ENCODE measurements at places on chromosomes 1 and 21.
A peak's percentile ranks its signal among the peaks of the same experiment; 100 is the strongest.

DNA sequence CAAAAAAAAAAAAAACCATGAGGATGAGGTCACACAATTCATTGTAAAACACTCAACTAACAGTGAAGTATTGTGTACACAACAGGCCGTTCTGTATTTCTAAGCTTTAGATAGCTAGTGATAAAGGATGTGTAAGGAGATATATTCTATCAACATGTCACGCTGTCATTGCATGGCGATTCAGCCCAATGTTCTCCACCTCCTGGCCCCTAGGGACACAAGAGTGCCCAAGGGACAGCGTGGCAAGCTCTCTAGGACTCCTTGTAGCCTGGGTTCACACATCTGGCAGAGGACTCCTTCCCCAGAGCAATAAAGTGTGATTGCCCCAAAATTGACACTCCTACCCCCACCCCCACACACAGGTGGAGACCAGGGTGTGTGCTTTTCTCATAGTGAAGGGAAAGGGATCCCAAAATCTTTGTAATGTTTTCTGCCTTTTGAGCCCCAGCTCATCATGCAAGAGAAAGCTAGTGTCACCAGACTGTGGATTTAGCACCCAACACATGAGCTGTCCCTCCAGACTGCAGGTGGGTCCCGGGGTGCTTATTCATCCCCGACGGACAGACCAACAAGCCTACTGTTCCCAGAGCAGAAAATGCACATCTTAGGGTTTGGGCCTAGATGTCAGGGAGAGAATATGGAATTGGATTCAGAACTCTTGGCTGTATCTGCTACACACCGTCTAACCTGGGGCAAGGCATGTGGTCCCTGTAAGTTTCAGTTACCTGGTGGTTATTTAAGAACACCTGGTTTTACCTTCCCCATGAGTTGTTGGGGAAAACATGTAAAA lies 11.5 kb downstream of the TMPRSS3 start:
- DNase-seq = no peak

GRCh38 chr21:44521301-44521927 lies 18.6 kb downstream of the KRTAP10-1 start:
- no peak for DNase-seq

DNA sequence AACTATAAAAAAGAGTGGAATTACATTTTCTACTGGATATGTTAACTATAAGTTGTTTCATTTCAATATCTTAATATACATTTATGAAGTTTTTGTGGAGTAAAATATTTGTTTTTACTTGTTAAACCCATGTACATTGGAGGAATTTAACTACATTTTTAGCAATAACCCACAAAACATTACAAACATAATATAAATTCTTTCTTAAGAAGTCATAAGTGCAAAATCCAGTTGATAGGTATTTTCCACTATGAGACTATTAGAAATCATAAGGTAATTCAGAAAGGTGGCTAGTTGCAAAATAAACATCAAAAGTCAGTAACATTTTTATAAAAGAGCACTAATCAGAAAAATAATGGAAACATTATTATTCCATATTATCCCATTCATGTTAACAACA lies 73.9 kb upstream of the RRP15 start:
- no peak for DNase-seq

GRCh38 chr1:175754921-175755320 lies 11.5 kb upstream of the TNR start:
- no peak for DNase-seq

DNA sequence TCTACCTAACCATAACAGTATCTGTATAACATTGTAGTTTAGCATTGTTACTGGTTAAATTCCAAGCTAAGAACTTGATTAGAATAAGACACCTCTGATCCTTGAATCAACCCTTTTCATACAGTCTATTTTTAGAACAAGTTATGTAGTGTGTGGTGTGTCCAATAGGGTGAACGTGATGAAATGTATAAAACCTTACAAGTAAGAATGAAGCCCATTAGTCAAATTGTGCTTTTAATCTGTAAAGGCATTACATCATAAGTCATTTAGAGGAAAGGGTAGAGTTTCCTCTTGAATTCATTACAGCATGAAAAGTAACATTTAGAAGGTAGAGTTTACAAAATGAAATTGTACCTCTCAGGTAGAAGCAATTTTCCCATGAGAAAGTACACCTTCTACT lies 479.2 kb downstream of the LTN1 start:
- no peak for DNase-seq

- peak; percentile 53 for DNase-seq
These were observed 47.5 kb upstream of the CRNN start for GRCh38 chr1:152461544-152461943.

- DNase-seq = no peak
These were observed 1.7 kb downstream of the TRABD2B start for GRCh38 chr1:47995306-47996050.

DNA sequence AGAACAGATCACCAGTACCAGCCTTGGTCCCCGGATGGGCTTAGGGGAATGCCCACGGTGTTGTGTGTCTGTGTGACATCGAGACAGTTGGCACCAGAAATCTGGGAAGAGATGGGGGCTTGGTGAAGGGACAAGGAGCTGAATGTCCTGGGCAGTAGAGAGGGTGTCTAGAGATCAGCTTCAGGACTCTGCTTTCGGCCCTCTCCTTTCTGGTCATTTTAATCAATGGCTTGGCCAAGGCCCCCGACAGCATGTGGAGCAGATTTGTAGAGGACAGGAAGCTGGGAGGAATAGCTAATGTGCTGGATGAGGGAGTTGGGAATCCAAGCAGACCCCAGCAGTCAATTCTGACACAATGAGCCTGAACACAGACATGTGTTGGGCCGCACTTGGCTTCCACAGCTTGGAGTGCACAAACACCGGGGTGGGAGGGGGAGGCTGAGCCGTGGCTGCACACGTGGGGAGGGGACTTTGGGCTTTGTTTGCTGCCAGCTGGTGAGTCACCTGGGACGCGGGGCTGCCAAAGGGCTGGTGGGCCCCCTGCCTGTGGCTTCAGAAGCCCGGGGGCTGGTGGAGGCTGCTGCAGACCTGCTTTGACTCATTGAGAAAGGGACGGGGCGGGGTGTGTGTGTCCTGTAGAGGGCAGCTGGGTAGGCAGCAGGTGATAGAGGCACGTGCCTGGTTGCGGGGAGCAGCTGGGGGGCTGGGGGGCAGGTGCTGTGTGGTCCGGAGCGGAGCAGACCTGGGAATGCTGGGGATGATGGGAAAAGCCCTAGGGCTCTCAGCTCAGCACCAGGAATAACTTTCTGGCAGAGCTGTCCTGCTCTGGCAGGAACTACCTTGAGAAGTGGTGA lies 20.9 kb downstream of the SLC1A7 start:
- no peak for DNase-seq

DNA sequence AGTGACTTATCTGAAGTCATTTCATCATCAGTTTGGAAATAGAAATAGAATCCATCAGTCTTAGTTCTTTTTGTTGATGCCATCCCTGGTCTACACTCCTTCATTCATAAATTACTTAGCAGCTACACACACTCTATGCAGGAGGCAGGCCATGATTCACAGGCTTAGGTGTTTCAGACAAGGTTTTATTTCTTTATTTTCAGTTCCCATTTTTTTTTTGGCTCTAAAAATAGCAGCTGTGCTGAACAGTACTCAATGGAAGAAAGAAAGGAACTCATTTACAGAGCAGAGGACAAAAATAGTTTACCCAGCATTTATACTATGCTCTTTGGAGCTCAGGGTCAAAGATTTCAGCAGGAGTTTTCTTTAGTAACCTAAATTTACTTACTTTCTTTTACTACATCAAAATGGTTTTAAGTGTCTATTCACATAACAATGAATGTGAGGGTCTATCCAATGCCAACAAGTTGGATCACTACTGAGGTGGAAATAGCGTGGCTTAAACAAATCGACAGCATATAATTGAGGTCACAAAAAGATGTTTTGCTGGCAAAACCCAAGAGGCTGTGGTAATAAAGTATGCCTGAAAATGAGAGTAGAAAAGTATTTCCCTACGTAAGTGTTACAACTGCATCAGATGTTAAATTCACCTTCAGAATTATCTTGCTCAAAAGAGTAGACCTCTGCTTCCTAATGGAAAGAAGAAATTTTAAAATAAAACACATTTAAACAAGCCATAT lies 7.7 kb downstream of the KRTAP19-8 start:
- no peak for DNase-seq

DNA sequence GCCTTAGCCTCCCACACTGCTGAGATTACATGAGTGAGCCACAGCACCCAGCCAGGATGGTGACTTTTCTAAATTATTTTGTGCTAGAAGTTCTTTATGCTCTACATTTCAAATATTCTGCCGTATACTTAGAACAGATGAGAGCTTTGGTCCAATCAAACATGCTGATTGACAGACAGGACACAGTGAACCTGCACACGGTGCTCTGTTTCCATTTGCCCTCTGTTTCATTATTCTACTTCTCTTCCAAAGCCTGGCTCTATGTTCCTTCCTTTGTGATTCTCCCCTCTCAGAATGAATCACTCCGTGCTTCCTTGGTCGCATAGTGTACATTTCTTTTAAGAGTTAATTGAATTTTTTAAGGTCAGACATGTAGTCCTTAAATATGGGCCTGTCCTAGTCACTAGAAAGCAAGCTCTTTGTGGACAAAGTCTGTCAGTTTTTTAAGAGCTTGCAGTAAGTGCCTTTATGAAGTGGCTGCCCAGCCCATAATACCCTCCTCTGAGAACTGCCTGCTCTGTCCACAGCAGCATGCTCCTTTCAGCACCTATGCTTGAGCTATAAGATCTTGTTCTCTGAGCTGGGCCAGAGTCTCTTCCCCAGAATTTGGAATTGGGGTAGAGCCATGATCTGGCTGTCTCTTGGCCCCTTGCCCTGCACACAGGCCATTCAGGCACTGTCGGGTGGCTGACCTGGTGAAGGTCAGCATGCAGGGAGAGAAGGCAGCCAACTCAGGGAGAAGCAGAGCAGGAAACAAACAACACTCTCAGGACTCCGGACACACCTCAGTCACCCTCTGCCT lies 66.8 kb upstream of the SLC44A3 start:
- no peak for DNase-seq

- no peak for DNase-seq
These were observed 51.9 kb downstream of the MORN1 start for GRCh38 chr1:2339206-2340085.

GRCh38 chr1:157842939-157843338 lies 1.3 kb upstream of the CD5L start:
- no peak for DNase-seq

- no peak for DNase-seq
These were observed at the start of gene CADM3 for GRCh38 chr1:159171254-159171687. Gene CADM3, plus strand, starts transcription at chr1:159171615. Its CDS starts 151 bp downstream, at chr1:159171766.

DNA sequence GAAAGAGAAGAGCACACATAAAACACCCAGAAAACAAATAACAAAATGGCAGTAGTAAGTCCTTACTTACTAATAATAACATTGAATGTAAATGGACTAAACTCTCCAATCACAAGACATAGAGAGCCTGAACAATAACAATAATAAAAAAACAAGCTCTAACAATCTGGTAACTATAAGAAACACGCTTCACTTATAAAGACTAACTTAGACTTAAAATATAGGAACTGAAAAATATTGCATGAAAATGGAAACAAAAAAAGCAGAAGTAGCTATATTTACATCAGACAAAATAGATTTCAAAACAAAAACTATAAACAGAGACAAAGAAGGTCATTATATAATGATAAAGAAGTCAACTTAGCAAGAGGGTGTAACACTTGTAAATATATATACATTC lies 83.1 kb upstream of the LYPLAL1 start:
- DNase-seq = no peak

DNA sequence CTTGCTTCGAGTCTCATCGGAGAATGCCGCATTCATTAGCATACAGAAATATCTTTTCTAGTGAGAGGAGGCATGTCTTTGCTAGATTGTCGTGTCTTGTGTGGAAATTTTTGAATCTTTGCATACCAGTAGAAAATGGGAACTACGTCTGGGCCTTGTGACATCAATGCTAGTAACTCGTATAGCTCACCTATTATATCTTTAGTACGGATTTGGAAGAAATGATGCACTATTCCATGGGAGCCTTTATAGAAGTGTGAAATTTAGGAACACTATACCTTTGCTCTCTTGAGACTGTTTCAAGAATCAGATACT lies 835 bp downstream of the UHMK1 start:
- DNase-seq = no peak

DNA sequence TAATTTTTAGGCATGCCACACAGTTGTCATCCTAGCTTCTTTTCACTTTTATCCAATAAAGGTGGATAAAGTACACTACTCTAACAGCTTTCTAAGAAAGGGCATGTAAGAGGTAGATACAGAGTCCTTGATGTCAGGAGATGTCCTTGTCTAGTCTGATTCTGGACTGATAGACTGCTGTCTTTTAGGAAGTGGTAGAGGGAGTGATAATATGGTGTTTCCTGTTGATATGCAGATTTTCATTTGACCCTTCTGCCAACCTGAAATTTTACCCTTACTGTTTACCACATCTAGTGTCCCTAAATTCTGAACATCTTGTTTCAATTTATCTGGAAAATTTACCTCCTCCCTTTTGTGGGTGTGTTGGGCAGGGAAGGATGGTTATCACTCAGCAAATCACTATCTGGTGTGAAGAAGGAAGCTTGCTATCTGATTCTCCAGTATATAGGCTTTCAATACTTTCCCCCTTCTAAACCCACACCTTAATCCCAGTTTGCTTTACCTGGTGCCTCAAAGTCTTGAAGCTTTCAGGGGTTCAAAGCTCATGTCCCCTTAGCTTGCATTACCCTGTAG lies 354.9 kb upstream of the SNX7 start:
- DNase-seq = no peak

GRCh38 chr1:41381692-41382479 lies 20.7 kb downstream of the FOXO6 start:
- DNase-seq = no peak

DNA sequence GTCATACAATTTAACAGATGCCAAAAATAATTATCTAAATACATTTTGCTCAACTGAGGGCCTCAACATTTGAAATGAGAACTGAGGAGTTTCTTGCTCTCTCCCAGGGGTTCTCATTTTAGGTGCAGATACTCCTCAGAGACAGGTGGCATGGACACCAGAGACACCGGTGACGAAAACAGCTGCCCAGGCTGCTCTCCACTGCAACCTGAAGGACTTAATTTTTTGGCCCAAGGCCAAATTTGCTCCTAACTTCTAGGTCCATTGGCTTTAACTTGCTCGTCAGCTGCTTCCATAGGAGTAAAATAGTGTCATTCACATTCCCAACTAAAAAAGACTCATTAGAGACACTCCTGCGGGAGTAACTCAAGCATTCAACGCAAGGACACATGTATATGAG lies 87.0 kb downstream of the NRIP1 start:
- no peak for DNase-seq

DNA sequence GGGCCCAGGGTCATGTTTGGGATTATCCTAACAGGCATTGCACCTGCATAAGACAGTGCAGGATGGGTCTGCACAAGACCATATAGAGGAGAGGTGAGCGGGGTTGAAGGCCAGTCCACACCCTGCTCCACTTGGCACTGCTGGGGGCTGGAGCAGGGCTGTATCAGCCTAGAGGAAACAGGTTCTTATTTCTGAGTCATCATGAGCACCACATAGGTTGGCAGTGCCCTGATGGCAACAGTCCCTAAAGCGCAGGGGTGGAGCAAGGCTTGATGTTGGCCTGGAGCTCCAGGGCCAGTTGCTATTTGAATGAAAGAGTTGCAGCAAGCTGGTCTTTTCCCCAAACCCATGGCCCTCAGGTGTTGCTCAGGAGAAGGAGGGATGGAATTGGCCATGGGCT lies 29.8 kb upstream of the BMP8B start:
- no peak for DNase-seq
